ENCODE measurements at places on chromosomes 7 and 10. TPM values are rescaled to one million over a fixed set of nuclear protein-coding genes. Genes with fewer than 3 reads are reported as not detected.

Gene WIPF3
- total RNA-seq, result not detected

Gene UTF1
- not detected for total RNA-seq

Gene TRIM50
- total RNA-seq, result not detected

Gene TEX36
- not detected for total RNA-seq

Gene TSPAN13
- 24.6 TPM for total RNA-seq

Gene PNLIPRP2
- total RNA-seq, result not detected

Gene XRCC2
- 6.7 TPM for total RNA-seq

Gene GSTO2
- 0.25 TPM for total RNA-seq

Gene IFIT1B
- not detected for total RNA-seq

Gene ZNF365
- total RNA-seq, result 0.04 TPM

Gene TRAPPC14
- total RNA-seq, result 8.6 TPM

Gene CWF19L1
- 33.3 TPM for total RNA-seq

Gene TMEM176A
- not detected for total RNA-seq

Gene SLC25A28
- 18.1 TPM for total RNA-seq

Gene GNAT3
- not detected for total RNA-seq

Gene PNLIP
- not detected for total RNA-seq

Gene FERD3L
- not detected for total RNA-seq

Gene SFTPD
- total RNA-seq, result not detected

Gene HIPK2
- 14.3 TPM for total RNA-seq

Data from pulmonary artery endothelial cell (primary cell).